T-cell (primary cell): ENCODE measurements at places on chromosomes 12 and 14.

GRCh38 chr12:110600254-110600653 lies 13.7 kb upstream of the TCTN1 start:
- DNase-seq, result no peak

GRCh38 chr12:92938018-92938417 lies 8.9 kb upstream of the EEA1 start:
- no peak for DNase-seq

GRCh38 chr12:131250028-131250950 lies 296.6 kb downstream of the ADGRD1 start:
- no peak for DNase-seq

DNA sequence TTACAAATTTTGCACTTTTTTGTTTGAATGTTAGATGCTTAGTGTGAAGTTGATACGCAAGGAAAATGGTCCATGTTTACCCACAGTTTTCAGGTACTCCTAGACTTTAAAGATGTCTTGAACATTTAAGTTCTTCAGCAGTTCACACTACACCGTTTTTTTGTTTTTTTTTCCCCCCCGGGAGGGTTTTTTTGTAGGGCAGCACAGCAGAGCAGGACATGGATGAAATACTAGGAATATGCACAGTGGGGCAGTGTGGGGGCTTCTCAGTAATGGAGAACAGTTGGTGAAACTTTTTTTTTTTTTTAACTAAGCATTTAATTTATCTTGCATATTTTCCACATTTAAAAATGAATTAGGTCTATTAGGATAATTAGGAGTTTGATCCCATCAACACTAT lies 4.9 kb downstream of the RAN start:
- no peak for DNase-seq

GRCh38 chr12:104602406-104602805 lies 145.7 kb downstream of the CHST11 start:
- no peak for DNase-seq
